ENCODE measurements at places on chromosomes 12 and 14.
A peak's percentile ranks its signal among the peaks of the same experiment; 100 is the strongest.

GRCh38 chr14:99773521-99774497, 19.4 kb upstream of the EML1 start:
- peak; percentile 88 for DNase-seq

GRCh38 chr14:75689012-75689411, 28.0 kb downstream of the TTLL5 start:
- DNase-seq = no peak

GRCh38 chr12:27279826-27280225, 35.7 kb downstream of the STK38L start:
- DNase-seq = no peak

- no peak for DNase-seq
Observed at GRCh38 chr14:32709027-32709426, 229.7 kb upstream of the NPAS3 start.

DNA sequence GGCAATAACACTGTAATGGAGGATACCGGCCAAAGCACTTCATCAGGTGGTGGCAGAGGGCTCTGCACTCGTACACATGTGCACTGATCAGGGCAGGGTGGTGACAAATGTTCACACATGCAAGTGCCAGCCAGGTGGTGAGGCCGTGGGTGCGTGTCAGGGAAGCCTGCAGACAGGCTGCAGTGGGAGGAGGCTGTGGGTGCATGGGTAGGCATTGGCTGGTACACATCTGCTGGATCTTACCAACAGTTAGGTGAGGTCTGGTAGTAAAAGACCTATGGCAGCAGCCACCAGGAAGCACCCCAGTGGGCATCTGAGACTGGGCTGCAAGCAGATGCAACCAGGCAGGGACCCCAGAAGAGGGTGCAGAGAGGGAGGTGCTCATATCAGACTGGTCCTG, 65.3 kb downstream of the PDE6H start:
- no peak for DNase-seq

GRCh38 chr12:25728056-25728595, 175.0 kb upstream of the LMNTD1 start:
- DNase-seq = no peak

- no peak for DNase-seq
Observed at GRCh38 chr12:48219631-48220030, 16.5 kb upstream of the OR10AD1 start.

GRCh38 chr12:124026755-124027745, 54.0 kb downstream of the ZNF664 start:
- DNase-seq = no peak

Measured in glutamatergic neuron (in vitro differentiated cells).